Activated CD4-positive, alpha-beta T cell treated with anti-CD3 and anti-CD28 coated beads, Interleukin-2, amount 50 U/mL, for 48 hours (primary cell): ENCODE measurements at places on chromosomes 13 and 19.
A peak's percentile ranks its signal among the peaks of the same experiment; 100 is the strongest.

GRCh38 chr19:17499648-17500446 is 11.6 kb upstream of the PGLS start:
- DNase-seq = no peak

DNA sequence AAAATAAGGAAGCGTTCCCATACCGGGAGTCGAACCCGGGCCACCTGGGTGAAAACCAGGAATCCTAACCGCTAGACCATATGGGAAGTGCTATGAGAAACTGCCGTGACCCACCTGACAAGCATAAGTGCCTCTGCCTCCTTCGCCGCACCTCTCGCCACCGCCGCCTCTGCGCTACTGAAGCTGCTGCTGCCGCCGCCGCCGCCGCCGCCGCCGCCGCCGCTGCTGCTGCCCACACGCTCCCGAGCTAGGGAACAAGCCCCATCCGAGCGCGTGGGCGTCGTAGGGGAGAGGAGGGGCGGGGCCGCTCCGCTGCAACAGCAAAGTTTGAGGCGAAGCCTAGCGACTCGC is 610 bp upstream of the WBP4 start:
- DNase-seq = peak; percentile 88

DNA sequence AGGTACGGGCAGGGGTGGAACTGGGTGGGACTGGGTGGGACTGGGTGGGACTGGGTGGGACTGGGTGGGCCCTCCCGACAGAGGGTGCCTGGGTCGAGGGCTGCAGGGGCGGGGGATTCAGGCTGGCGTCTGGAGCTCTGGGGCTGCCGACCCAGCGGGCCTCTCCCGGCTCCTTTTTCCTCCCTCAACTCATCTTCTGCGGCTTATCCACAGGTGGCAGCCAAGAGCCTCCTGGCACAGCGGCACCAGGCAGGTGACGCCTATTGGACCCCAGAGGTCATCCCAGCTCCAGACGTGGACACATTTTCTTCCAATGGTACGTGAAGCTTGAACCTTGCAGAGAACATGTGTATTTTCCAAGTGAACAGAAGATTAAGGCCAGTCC is 533 bp downstream of the ZNF544 start:
- DNase-seq = peak; percentile 35

DNA sequence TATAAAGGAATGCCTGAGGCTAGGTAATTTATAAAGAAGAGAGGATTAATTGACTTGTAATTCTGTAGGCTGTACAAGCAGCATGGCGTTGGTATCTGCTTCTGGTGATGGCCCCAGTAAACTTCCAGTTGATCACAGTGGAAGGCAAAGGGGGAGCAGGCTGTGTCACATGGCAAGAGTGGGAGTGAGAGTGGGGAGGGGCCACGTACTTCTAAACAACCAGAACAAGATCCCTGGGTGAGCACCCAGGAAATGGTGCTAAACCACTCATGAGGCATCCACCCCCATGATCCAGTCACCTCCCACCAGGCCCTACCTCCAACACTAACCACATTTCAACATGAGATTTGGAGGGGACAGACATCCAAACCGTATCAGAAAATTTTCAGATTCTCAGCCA is 3.0 kb upstream of the RNF113B start:
- no peak for DNase-seq

GRCh38 chr13:27077451-27077850 is 94.2 kb downstream of the USP12 start:
- no peak for DNase-seq

- peak; percentile 38 for DNase-seq
Measured at GRCh38 chr13:24625870-24626849, 54.0 kb upstream of the ATP12A start.

DNA sequence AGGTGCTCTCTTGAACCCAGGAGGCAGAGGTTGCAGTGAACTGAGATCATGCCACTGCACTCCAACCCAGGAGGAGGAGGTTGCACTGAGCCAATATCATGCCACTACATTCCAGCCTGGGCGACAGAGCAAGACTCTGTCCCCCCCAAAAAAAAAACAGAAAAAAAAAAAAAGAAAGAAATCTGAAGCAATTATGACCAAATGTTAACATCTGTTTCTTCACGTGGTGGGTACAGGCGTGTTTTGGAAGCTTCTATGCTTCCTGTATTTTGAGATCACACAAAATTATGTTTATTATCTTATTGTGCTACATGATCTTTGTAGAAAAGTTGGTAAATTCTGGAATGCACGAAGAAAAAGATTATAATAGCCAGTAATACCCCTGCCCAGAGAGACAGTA is 2.7 kb upstream of the ACP5 start:
- DNase-seq = no peak

DNA sequence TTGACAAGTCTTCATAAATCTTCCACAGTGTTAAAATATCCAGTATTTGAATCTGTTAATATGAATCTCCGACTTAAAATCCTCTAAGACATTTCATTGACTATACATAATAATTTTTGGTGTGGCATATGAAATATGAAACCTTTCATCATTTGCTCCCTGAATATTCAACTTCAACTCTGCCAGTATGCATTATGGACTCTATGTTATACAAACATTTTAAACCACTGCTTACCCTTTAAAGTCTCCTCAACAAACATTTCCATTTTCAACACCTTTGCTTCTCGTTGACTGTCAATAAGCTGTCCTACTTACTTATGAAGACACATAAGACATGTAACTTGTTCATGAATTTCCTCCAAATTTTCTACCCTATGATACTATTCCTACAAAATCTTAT is 579.4 kb upstream of the SLITRK6 start:
- DNase-seq = no peak

GRCh38 chr13:69935043-69935442 is 172.6 kb upstream of the ATXN8OS start:
- no peak for DNase-seq

DNA sequence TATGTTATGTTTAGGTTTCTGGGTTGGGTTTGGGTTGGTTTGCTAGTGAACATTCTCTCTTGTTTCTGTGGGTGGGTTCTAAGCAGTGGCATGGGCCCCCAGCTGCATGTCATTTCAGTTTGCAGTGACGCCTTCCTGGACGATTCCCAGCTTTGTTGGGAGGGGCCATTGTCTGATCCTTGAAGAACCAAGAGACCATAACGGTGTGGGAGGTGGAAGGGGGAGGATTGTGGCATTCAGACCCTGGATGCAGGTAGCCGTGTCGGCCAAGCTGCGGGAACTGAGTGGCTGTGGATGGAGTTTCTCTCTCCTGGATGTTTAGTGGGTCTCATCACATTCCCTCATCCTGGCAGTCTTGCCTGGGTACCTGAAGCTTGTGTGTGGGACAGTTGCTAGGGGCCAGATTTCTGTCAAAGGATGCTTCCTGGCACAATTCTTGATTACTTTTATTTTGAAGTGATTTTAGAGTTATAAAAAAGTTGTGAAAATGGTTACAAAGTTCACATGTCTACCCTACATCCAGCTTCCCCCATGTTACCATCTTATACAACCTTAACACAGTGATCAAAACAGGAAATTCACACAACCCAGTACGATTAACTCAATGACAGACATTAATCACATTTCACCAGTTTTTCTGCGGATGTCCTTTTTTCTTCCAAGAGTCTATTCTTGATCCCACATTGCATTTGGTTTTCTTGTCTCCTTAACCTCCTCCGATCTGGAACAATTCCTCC is 123.8 kb downstream of the SIPA1L3 start:
- no peak for DNase-seq

GRCh38 chr19:10412257-10412977 is 7.9 kb upstream of the PDE4A start:
- no peak for DNase-seq

DNA sequence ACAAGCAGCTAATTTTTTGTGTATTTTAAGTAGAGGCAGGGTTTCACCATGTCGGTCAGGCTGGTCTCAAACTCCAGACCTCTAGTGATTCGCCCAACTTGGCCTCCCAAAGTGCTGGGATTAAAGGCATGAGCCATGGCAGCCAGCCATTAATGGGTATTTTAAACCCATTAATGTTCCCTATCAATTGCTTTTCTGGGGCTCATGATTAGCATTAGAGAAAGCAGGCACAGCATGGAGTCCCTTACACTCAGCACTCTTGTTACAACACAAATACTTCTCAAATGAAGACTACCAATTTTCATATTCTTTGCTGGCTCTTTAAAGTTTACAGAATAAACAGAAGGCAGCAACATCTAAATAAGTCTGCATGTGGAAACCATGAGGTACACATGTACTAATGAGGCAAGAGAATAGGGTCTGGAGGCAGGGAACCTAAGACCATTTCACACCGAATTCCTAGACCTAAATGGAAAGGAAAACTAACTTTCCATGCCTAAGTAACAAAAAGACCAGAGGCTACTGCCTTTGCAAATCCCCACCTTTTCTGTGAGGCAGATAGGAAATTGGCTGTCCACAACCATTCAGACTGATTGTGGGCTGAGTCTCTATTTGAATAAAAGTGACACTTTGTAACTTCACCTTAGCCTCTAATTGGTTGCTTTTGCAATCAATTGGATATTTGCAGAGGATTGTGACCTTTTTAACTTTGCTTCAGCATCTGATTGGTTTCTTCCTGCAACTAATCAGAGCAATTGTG is 21.2 kb downstream of the ZNF675 start:
- no peak for DNase-seq

DNA sequence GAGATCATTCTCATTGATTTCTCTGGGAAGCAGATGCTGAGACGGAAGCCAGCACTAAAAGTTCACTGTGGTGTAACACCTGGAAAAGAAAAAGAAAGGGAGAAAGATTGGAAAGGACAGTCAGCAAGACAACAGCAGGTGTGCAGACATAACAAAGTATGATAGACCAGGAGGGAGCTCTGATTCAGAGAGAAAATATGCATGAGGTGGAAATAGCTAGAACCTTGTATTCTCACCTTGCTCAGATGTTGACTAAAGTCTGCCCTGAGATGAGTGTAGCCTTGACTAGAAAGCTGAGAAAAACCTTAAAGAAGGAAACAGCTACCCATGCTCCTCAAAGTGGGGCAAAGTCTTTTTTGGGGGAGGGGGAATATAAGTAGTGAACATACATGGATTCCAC is 1711.8 kb downstream of the EFNB2 start:
- DNase-seq = no peak

GRCh38 chr13:100528353-100528752 is 60.2 kb downstream of the GGACT start:
- DNase-seq = no peak

- no peak for DNase-seq
Measured at GRCh38 chr13:31322702-31323405, 123.1 kb downstream of the B3GLCT start.

- DNase-seq = no peak
Measured at GRCh38 chr19:50232600-50232999, 29.2 kb downstream of the MYH14 start.

DNA sequence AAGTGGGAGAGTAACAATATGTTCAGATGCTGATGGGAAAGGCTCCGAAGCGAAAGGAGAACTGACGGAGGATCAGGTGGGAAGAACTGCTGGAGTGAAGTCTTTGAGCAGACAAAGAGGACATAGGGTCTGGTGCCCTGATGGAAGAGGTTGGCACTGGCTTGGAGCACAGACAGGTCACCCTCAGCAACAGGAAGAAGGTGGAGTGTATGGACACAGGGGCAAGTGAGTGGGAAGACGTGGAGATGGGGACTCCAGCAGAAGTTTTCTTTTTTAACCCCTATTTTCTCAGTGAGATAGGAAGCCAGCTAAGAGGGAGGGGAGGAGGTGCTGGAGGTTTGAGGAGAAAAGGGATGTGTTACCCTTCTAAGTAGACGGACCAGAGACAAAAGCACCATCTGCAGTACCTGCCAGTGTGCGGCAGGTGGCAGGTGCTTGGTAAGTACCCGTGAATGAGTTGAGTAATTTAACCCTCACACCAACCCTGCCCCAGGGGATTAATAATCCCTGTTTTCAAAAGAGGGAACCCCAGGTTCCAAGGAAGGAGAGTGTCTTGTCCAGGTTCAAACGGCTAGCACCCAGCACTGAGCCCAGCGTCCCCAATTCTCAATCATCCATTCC is 11.2 kb downstream of the HAS1 start:
- DNase-seq = no peak

GRCh38 chr13:99293178-99293577 is 14.0 kb downstream of the GPR183 start:
- DNase-seq = no peak

DNA sequence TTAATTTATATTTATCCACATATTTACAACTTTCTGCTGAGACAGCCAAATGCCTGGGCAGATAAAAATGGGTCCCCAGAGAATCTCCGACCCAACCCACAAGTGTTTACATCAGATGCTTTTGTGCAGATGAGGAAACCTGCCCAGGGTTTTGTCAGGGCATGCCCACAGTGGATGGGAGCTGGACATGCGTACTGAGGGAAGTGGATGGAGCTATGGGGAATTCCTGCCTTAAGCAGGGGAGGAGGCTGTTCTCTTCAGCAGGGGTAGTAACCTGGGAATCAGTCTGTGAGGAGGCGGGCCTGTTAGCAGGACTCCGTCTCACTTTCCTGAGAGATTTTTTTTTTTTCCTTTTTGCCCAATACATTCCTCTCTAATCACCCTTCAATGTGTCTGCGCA is 122.9 kb downstream of the RFC3 start:
- DNase-seq = no peak

- no peak for DNase-seq
Measured at GRCh38 chr13:31035185-31035965, 102.9 kb downstream of the TEX26 start.

DNA sequence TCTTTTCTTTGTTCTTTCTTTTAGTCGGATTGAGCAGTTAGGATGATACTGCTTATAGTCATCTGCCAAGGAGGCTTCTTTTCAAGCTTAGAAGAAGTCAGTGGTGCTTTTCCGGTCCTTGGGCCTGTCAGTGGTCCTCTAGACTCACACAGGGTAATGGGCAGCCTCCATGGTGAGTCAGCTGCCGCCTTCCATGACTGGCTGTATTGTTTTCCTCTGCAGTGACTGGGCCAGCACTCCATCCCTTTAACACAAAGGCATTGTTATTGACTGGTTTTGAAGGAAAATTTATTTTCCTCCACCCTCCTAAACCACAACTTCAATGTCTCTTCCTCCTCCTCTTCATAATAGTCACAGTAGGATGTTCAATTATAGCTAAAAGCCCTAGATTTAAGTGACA is 47.1 kb upstream of the CNMD start:
- no peak for DNase-seq

- DNase-seq = peak; percentile 64
Measured at GRCh38 chr19:49113762-49114629, at the start of gene LIN7B. Gene LIN7B, plus strand, starts transcription at chr19:49114370. Its CDS starts 35 bp downstream, at chr19:49114405.

- DNase-seq = no peak
Measured at GRCh38 chr13:98435376-98435775, 141.5 kb downstream of the STK24 start.

DNA sequence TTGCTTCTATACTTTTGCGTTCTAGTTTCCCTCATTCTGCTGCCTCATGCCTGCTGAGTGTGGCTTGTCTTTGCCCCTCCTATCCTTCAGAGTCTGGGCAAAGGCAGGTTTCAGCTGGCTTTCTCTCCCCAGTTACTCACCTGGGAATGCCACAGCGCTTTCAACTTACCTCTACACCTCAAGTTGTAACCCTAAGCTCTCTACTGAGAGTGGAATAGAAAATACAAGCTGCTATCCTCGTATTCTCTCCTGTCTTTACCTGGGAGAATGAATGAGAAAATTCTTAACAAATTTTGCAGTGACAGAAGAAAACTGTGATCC is 316.3 kb upstream of the KLF12 start:
- DNase-seq = no peak

GRCh38 chr19:54188215-54188871 is 1.0 kb downstream of the MBOAT7 start:
- DNase-seq = peak; percentile 78
